ENCODE measurements at places on chromosomes 1 and 21.

DNA sequence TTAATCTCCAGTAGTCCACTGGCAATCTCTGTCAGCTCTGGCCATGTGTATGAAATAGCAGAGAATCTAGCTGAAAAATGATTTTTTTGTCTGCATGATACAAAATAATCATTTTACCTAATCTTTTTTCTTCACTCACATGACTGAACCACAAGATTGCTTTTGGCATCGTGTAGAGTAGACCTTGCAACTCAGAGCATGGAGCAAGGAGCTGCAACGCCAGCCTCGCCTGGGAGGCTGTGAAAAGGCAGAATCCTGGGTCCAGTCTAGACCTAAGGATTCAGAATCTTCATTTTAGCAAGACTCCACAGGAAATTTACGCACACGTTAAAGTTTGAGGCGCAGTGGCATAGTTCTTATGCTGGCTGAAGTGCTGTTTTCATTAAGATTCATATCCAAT is 40.2 kb downstream of the TOMM20 start:
- no peak for DNase-seq

DNA sequence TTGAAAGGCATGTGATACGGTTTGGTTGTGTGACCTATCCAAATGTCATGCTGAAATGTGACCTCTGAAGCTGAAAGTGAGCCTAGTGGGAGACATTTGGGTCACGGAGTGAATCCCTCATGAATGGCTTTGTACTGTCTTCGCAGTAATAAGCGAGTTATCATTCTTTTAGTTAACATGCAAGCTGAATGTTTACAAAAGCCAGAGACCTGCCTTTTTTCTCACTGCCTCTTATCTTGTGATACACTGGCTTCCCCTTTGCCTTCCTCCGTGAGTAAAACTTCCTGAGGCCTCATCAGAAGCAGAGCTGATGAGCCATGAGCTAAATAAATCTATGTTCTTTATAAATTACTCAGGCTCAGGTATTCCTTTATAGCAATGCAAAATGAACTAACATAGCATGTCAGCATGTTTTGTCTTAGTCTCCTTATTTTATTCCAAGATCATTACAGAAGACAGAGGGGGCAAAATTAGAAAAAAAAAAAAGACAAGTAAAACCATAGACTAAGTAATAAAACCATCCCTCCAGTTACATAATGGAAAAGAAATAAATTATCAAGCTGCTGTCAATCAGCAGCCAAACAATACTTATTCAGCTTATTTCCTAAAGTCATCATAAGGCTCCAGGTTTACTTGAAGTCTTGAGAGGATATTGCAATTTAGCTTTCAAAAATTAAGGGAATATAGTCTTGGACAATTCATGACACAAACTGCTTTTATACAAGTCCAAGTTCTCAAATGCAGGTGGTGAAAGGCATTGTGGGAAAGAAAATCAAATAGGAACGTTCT is 12.1 kb downstream of the RGS18 start:
- DNase-seq, result no peak

DNA sequence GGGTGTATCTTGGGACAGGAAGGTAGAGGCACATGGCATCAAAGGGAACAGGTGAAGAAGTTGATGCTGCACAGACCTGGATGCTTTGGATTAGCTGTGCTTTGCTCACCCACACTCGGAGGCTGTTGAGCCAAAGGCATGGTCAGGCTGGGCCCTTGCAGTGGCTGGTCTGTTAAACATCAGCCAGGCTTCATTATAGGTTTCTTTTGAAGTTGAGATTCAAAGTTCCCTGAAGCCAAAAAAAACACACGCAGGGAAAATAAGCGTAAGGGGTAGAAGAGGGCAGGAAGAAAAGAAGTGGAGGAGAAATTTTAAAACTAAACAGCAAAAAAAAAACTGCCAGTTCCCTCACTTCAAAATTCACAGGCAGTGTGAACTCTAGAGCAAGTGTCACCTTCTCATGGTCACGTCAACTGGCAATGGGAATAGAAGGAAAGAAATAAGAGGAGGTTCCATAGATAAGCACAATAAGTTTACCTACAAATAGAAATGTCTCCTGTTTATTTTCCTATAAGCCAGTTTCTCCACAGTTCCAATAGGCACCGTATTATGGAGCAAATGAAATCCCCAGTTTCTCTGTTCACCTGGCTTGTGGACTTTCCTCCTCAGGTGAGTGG is 139.5 kb downstream of the PAPPA2 start:
- DNase-seq, result no peak

- no peak for DNase-seq
These were observed 14.6 kb downstream of the OTUD7B start for GRCh38 chr1:149995927-149996326.

DNA sequence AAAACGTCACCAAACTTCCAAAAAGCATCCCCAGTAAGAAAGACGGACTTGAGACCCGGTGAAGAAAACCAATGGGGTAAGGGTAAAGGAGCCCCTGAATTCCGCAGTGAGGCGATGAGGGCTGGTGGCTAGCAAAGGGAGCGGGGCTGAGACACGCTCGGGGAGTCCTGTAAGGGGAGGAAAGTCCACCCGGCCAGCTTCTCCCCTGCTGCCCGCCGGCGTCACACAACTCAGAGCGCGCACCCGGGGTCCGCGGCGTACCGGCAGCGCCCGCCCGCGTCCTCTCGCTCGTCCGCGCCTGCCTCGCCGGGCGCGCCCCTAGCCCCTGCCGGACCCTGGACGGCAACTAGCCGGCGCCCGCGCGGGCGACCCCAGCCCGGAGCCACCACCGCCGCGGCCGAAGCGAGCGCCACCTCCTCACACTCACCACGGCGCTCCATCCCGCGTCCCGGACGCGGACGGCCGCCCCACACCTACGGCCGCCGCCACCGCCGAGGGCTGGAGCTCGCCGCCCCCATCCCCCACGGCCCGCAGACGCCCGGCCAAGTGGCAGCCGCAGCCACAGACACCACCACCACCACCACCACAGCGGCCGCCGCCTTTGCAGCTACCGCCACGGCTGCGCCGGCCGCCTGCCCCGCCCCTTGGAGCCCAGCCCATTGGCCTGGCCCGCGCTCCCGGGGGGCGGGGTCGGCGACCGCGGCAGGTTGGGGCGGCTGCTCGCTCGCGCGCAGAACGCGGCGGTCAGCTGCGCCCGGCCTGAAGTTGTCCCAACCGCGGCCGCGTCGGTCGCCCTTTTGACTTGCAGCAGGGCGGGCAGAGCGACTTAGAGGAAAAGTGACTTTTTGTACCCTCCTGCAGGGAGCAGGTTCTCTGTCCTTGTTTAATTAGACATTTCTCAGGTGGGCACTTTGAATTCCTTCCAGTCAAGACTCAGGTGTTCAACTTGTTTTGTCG is 10.0 kb upstream of the ARHGAP29 start:
- peak; percentile 95 for DNase-seq

DNA sequence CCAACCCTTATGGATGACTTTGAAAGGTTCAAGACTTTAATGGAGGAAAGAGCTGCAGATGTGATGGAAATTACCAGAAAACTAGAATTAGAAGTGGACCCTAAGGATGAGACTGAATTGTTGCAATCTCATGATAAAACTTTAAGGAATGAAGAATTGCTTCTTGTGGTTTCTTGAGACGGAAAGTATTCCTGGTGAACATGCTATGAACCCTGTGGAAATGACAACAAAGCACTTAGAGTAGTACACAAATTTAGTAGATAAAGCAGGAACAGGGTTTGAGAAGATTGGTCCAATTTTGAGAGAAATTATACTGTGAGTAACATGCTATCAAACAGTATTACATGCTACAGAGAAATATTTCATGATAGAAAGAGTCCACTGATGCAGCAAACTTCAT is 215.4 kb downstream of the OMA1 start:
- no peak for DNase-seq

DNA sequence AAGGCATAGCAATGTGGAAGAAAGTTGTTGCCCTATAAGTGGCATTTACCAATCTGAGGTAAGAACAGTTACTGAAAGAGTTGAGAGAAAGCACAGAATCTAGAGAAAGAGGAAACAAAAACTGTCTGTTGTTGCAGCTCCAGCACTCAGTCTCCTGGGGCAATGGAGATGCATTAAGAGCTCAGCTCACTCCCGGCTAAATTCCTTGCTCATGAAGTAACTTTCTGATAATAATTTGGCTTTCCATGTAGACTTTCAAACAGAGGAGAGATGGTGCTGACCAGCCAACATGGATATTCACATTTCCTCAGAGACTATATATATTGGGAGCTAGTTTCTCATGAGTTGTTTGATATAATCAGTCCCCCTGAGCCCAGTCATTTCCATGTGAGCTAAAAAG is 135.3 kb downstream of the GDAP2 start:
- no peak for DNase-seq

- no peak for DNase-seq
These were observed 26.3 kb downstream of the USP24 start for GRCh38 chr1:55188909-55189308.

GRCh38 chr21:45064618-45065399 is 9.6 kb upstream of the ADARB1 start:
- no peak for DNase-seq

GRCh38 chr1:45968941-45969666 is 163.3 kb downstream of the PIK3R3 start:
- DNase-seq, result no peak

DNA sequence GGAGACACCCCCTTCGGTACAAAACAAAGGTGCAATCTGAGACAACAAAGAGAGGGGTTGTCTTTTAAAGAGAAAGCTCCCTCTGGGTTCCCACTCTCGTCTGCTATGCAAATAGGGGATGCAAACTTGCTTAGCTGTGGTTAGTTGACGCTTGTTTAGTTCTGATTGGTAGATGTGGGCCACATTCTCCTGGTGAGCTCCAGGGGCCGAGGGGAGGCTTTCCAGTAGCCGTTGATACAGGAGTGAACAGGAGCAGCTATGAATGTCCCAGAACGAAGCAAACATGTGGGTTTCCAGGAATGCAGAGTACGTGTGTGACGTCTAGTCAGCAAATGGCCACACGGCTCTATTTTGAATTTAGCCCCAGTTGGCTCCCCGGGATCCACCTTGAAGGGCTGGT is 14.7 kb downstream of the TFF2 start:
- DNase-seq, result no peak

DNA sequence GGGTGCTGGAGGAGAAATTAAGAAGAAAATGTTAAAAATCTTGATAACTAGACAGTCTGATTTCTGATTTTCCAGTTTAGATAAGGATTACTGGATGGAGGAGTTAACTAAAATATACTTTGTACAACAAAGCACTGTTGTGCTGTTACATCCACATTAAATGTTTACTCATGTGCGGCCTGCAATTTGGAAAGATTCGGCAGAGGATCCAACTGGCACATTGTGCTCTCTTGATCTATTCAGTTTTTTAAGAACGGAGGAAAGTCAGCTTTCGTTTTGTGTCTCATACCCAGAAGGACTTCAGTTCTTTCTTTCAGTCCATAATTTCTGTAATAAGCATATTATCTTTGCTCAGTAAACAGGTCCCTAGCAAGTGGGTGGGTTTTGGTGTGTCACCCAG is 52.5 kb downstream of the UCK2 start:
- no peak for DNase-seq

DNA sequence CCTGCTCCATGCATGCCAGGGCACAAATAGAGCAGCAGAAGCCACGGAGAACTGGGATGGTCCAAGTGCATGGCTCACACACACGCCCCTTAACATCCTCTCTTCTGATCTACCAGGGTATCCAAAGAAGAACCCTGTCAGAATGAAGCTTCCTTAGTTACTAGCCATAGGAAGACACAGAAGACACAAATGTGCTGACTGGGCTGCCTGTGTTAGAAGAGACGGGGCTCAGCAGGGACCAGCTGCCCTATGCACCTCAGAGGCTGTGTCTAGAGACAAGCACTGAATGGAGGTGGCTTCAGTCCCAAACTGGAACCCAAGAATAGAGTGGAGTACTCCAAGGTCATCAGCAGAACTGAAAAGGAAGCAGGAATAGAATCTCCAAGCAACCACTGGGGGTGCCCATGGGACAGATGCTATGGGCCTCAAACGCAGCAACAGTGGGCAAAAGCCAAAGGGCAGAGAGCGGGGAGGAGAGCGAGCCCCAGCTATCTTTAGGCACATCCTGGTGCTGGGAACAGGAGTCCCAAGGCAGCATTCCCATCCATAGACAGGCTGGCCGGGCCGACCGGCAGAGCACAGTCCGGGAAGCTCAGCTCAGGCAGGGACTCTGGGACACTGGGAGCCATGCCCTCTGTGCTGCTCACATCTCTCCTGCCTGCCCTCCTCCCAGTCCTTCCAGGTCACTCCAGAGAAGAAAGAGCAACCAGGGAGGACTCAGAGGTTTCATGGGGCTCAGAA is 9.5 kb downstream of the SLC6A9 start:
- DNase-seq, result no peak

DNA sequence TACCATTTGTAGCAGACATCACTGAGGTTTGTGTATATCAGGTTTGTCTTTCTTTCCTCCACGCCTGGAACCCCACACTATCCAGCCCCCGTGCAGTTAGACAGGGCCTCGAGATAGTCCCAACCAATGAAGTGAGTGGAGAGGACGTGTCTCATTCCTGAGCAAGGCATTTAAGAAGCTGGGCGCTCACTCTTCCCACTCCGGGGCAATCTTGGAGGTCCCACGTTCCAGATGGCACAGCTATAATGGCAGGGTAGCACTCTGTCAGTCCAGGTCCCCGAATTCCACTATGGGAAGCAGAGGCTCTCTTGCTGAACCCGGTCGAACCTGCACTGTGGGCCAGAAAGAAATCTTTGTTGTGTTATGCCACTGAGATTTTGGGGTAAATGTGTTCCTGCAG is 57.3 kb upstream of the CSF3R start:
- DNase-seq, result no peak

- no peak for DNase-seq
These were observed 88.5 kb upstream of the CD34 start for GRCh38 chr1:207999274-207999915.

GRCh38 chr21:17784604-17785402 is 34.4 kb downstream of the C21orf91 start:
- DNase-seq, result no peak

- DNase-seq, result no peak
These were observed 119.6 kb upstream of the ERRFI1 start for GRCh38 chr1:8145545-8146202.

GRCh38 chr1:27690183-27690582 is 18.2 kb upstream of the IFI6 start:
- DNase-seq, result no peak

- DNase-seq, result no peak
These were observed 47.3 kb upstream of the CCDC190 start for GRCh38 chr1:162908236-162908635.

DNA sequence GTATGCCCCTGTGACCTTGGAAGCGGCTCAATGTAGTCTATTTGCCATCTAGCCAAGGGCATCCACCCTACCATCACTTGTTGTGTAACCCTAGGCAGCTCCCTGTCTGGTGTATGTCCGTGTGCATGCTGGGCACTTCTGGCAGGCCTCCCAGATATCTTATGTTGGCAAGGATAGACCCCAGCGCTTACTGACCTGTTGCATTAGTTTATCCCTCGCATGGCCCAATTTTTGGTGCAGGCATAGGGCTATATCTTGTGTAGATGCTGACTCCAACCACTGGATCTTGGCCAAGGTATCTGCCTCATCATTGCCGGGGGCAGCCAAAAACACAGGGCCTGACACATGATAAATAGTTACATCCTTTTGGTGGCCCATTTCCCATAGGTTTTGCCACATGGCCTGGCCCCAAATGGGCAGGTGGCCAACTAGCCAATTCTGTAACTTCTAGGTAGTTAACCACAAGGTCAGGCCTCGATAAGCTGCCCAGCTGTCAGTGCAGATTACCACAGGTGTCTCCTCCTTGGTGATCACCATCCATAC is 14.0 kb upstream of the TBX19 start:
- no peak for DNase-seq
